ENCODE measurements at places on chromosomes 6 and 20.

GRCh38 chr6:97186416-97186999 lies 96.5 kb downstream of the MMS22L start:
- peak; percentile 86 for DNase-seq

DNA sequence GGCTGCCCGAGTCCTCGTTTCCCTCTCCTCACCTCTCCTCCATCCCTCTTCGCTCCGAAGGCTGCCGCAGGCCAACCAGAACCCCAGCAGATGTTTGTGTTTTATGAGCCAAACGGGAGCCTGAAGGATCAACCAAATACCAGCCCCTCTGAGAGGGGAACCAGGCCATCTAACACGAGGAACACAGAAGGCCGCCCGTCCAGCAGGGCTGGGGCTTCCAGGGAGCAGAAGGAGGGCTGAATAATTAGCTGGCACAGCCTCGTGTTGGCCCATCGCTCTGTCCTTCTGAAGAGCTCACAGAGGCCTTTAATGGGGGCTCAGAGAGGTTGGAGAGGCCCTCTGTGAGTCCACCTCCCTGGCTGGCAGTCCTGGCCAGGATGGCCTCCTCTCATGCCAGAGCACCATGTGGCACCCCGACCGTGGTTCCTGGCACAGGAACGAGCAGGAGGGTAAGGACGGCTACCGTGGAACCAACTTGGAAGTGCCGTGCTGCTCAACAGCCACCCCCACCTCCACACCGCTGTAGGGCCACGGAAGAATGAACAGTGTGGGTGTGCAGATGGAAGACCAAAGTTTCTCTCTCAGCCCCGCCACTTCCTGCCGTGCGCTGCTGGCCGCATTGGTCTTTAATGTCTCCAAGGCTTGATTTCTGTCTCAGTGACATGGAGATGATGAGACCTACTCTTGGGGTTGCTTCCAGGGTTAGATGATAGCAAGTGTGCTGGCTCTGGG lies 155.2 kb downstream of the SCML4 start:
- no peak for DNase-seq

DNA sequence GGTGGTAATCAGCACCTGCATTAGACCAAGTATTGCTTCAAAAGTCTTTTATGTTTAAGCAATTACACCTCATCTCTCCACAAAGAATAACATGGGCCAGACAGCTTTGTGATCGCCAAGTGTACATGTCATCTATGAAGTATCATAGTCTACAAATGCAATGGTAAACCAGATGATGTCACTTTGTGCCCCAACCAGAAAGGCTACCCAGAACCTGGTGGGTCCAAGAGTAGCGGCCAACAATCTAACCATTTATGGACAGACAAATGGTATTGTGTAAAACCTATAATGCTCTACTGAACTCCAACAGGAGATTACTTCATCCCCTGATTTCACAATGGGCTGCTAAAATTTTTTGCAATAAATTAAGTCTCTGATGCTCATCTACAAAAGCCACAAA lies 295.9 kb downstream of the GMDS start:
- no peak for DNase-seq

- DNase-seq, result peak; percentile 20
Measured at GRCh38 chr6:26329763-26330511, 35.1 kb upstream of the BTN3A2 start.

- no peak for DNase-seq
Measured at GRCh38 chr20:55790178-55790577, 215.1 kb downstream of the CBLN4 start.

- DNase-seq, result peak; percentile 98
Measured at GRCh38 chr6:26532699-26533531, 5.3 kb upstream of the HMGN4 start.

DNA sequence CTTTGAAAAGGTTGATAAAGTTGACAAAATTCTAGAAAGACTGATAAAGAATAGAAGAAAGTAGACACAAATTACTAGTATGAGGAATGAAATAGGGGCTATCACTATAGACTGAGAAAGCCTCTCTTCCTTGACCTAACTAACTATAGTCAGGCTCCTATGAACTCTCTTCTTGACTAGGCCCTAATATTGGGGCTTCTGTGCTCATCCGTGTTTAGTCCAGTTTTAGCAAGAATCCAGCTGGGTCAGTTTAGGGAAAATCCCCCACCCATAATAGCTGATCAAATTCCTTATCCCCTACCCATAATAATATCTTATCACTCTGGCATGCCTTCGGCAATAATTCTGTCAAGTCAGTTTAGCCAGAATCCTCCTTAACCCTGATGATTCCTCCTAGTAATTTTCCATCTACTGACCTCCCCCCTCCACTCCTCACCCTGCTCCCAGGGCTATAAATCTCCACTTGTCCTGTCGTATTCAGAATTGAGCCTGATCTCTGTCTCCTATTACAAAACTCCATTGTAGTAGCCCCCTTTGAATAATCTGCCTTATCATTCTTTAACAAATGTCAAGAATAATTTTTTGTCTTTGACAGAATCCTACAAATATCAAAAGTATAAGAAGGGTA lies 138.1 kb downstream of the TFAP2A start:
- no peak for DNase-seq

DNA sequence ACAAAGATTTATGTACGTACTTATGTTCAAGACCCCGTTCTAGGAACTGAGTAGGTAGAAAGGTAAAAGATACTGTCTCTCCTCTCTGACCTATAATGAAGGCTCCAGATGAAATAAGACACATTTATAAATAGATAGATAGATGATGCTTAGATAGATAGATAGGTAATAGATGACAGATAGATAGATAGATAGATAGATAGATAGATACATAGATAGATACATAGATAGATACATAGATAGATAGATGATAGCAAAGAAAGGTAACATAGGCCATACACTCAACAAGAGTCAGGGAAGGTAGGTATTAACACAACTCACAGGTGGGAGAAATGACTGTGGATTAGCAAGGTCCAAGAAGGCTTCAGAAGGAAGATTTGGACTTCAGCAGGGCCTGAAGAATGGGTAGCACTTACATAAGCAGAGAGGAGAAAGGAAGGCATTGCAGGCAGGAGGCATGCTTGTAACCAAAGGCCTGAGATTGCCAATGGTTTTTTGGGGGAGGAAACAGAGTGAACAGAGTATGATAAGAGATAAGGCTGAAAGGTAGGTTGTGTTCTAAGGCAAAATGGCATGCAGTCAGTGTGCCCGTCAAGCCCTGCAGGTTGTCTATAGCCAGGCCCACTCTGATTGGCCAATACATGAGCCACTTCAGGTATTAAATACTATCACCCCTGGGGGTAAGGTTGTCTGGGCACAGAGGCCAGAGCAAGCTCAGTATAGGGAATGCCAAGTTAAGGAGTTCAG lies 7.7 kb upstream of the MYB start:
- no peak for DNase-seq

GRCh38 chr20:38674092-38674764 lies 50.1 kb upstream of the SLC32A1 start:
- DNase-seq, result peak; percentile 19

- DNase-seq, result peak; percentile 58
Measured at GRCh38 chr6:10478187-10479040, 42.7 kb upstream of the GCNT2 start.

- DNase-seq, result no peak
Measured at GRCh38 chr6:72272958-72273357, 348.9 kb upstream of the KCNQ5 start.

DNA sequence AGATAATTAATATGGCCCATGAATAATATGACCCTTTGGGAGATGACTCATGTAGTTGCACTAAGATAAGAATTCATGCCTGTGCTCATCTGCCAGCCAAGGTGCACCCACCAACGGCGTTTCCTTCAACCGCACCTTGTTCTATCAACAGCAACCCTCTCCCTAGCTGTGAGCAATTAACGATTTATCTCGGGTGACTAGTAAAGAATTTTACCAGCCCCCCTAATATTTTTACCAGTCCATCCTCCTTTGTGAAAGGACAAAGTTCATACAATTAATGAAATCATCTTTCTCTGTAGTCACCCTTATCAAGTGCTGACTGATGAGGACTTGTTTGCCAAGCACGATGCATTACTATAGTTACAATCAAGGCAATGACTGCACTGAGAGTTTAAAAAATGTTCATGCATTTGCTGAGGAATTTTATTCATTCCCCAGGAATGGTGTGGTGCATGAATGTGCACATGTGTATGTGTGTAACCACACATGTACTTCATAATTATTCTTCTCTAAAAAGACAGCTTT lies 118.7 kb downstream of the SMOC2 start:
- DNase-seq, result no peak

- DNase-seq, result peak; percentile 72
Measured at GRCh38 chr6:56649053-56649769, 6.5 kb upstream of the DST start.

DNA sequence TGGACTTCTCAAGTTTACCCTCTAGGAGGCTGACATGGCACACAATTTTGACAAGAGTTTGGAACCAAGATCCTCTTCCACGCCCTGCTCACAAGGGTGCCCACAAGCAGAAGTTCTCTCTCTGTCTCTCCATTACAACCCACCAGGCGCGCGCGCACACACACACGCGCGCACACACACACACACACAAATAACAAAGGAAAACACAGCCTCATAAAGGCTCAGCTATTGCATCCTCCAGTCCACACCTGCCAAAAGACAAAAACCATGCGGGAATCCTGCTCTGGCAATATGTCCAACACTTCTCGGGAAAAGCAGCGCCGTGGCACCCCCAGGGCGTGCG lies 870 bp downstream of the PAK5 start:
- DNase-seq, result no peak

- DNase-seq, result peak; percentile 32
Measured at GRCh38 chr20:35091816-35092523, 637 bp downstream of the TRPC4AP start.

DNA sequence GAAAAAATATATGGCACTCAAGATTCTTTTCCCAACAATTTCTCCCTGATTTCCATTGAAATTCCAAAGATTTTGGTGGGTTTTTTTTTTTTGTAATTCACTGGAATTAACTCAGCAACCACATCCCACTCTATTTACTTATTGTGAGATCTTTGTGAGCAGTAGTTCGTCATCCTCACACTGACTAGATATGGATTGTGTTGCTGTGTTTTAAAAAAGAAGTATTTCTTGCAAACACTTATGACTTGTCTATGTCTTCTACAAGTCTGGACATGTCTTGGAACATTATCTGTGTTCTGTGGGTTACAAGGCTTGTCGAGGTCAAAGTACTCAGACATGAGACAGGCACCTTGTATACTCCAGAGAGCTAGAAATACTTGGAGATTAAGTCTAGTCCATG lies 7.3 kb upstream of the TENT5A start:
- DNase-seq, result no peak

DNA sequence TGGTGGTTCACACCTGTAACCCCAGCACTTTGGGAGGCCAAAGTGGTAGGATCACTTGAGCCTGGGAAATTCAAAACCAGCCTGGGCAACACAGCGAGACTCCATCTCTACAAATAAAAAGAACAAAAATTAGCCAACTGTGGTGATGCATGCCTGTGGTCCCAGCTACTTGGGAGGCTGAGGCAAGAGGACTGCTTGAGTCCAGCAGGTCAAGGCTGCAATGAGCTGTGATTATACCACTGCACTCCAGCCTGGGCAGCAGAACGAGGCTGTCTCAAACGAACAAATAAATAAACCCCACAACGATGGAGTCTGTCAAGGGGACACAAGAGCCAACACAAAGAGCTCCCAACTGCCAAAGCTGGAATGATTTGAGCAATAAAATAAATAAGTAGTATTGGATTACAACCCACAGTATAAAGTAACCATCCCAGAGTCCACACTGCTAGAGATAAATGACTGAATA lies 13.5 kb downstream of the ZMYND8 start:
- no peak for DNase-seq

DNA sequence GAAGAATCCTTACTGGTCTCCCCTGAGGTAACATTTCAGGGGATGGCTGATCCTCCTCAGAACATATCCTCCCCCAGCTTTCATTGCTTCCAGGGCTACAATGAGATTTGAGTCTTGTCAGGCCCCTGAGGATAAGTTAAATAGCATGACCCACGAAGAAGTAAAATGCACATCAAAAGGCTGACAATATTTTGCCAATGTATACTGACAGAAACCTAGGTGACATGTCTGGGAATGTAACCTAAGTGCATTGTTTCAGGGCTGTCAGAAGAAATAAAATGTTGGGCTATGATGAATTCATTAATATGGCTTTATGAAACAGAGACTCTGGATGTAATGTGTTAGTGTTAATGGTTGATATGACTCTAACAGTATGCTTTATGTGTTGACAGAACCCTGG lies 471.5 kb downstream of the HDGFL1 start:
- no peak for DNase-seq

DNA sequence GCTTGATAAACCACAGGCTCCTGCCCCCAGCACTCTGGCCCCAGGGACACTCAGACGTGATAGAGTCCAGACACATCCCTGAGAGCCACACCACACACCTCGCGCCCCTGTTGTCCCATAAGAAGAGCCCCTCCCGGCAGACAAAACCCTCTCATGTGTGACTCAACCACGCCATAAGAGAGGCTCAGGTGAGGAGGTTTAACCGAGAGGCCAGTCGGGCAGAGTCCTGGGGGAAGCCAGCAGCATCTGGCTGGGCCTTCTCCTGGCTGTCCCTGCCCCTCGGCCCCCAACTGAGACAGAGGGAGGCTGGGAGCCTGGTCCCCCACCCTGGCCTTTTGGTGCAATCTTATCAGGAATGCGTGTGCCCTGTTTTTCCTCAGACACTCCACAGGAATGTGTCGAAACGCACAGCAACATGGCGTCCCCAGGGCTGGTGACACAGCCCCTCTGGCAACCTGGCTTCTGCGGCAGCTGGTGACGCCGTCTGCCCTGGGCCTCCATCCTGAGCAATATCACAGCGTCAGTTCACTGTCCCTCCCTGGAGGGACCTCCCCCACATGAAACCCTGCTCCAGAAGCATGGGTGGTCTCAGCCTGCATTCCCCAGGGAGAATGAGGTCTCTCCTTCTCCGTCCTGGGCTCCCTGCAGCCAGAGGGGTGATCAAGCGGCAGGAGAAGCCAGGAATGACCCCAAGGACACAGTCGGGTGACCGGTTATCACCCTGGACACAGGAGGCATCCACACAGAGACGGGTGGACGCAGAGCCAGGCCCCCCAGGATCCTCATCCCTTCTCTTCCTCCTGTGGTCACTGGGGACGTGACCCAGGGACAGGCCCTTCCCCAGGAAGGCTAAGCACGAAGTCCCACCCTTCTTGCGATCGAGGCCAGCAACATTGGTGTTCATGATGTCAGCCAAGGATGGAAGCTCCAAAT lies 156.6 kb upstream of the AFDN start:
- DNase-seq, result no peak

GRCh38 chr6:27275025-27275956 lies 27.8 kb downstream of the PRSS16 start:
- DNase-seq, result no peak

DNA sequence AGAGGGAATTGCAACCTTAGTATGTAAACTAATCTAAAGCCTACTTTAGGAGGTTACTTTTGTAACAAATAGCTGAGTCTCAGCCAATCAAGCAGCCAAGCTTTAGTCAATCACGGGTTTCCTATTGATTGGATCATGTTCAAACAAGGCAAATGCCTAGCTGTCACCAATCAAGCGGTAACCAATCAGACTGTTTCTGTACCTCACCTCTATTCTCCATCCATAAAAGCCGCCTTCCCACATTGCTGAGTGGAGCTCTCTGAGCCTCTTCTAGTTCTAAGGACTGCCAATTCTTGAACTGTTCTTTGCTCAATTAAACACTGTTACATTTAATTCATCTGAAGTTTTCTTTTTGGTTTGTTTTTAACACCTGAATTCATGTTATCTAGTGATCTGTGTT lies 148.4 kb upstream of the BMP5 start:
- DNase-seq, result no peak

- DNase-seq, result no peak
Measured at GRCh38 chr6:41779336-41779735, 364 bp downstream of the FRS3 start.
